ENCODE measurements at places on chromosomes 2 and 18.

GRCh38 chr2:95208106-95208505 lies 785 bp downstream of the ZNF892 start:
- no peak for DNase-seq

GRCh38 chr18:70390371-70391090 lies 101.7 kb downstream of the SOCS6 start:
- DNase-seq = no peak

- DNase-seq = peak; percentile 75
Measured at GRCh38 chr18:2846636-2847316, at the start of gene EMILIN2. Gene EMILIN2 (plus strand): TSS chr18:2847006. CDS start chr18:2847189, 183 bp downstream.

- DNase-seq = peak; percentile 72
Measured at GRCh38 chr2:9473985-9474360, 378 bp upstream of the IAH1 start.

DNA sequence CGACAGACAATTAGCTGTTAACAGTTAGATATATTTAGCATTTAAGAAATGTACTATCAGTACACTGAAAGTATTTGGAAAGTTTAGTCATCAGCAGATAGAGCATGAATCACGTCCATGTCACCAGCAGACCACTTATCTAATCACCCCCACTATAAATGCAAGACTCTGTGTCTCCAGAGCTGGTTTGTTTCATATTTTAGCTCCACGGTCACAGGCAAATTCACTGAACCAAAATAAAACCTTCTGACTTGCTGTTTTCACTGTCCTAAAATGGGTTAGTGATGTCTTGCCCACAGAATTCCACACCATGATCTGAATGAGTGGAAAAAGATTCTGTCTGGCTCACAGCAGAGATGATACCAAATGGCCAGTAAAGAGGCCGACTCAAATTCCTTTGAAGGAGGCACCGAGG lies 64.9 kb downstream of the CDH2 start:
- DNase-seq = peak; percentile 80

DNA sequence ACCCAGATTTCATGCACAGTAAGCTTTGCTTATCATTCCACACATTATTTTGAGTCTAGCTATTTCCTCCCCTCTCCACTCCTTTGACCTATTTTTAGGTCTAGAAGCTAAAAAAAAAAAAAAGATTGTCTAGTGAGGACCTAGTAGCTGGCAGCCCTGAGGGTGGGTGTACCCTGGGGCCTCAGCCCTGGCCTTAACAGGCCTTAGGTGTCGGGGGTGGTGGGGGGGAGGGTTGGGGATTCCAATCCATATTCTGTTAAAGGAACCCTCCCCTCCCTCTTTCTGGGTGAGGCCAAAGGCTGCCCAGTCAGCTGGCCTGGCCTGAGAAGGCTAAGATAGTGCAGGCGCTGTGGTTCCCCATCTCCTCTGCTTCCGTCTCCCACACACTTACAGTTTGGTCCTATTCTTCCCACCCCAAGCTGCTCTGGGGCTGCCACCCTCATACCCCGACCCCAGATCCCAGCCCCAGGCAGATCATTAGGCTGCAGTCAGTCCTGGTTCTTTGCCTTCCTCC lies 65.5 kb upstream of the HK2 start:
- peak; percentile 16 for DNase-seq

DNA sequence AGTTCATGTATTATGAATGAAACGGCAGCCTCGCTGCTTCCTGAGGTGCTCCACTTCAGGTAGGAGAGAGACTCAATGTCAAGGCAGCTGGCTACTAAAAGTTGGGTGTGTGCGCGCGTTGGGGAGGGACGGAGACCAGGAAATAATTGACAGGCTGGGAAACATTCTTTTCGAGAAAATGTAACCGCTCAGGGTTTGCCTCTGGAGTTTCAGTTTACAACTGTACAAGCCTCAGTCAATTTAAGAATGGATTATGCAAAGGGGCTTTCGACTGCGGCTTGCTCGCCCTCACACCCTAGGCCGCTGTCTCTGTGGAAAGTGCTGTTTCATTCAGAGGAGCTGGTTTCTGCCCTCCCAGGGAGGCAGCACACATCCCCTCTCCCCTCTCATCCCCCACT lies 4.4 kb upstream of the SPRED2 start:
- DNase-seq = no peak

DNA sequence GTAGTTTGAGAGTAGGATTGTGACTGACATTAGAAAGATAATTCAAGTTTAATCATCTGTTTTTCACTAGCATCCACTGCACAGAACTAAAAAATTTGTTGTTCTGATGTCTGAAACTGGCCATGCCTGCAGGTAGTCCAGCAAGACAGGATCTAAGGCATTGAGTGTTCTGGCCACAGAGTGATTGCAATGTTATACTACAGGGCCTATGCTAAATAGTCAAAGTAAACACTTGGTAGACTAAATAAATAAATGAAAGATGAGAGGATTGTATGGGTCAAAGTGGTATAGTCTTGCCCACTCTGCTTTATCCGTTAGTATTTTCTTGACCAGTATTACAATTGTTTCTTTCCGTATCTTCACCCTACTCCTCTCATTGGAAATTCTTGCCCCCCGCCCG lies 27.6 kb upstream of the FANCL start:
- DNase-seq = no peak

DNA sequence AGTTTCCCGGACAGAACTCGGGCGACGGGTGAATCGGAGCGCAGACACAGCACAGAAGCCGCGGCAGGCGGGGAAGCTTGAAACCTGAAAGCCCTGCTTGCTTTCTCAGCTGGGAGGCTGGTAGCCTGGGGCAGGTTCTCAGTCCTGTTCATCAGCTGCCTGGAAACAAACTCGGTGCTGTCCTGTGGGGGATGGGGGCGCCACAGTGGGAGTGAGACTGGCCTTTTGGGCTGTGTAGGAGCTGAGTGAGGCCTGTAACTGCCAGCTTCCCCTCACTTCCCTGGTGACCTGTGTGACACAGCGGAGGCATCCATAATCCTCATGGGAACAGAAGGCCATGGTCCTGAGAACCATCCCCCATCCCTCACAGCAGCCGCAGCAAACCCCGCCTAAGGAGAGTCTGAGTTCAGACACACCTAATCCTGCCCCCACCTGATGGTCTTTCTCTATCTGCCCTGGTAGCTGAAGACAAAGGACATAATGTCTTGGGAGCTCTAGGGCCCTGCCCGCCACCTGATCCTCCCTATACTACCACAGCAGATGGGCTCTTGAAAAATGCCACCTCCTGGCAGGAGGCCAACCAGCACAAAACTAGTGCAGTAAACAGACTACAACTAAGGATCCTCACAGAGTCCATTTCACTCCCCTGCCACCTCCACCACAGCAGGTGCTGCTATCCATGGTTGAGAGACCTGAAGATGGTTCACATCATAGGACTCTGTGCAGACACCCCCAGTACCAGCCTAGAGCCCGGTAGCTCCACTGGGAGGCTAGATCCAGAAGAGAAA lies 52.7 kb upstream of the LDLRAD4 start:
- DNase-seq = no peak

DNA sequence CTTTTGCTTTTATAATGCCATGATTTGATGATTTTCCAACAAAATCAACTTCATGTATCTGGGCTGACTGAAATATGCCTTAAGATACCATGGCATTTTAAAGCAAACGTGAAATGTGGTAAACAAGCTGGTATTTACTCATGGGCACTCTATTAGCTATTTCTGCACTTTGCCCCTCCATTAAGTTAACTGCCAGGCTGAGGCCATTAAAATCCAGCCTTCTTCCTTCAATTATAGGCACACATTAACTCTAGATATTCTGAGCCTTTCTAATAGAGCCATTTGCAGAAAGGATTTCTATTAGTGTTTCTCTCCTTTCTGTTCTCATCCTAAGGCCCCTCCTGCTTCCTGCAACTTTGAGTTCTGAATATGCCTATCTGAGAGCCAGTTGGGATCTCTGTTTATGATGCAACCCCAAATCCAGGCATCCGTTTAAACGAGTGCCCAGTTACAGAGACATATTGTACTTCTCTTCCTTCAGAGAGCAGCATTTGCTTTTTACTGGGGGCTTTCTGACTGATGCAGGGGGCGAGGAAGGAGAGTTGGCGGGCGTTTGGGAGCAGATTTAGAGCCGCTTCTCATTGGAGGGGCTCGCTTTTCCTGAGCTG lies 1.6 kb upstream of the KCNJ3 start:
- no peak for DNase-seq

DNA sequence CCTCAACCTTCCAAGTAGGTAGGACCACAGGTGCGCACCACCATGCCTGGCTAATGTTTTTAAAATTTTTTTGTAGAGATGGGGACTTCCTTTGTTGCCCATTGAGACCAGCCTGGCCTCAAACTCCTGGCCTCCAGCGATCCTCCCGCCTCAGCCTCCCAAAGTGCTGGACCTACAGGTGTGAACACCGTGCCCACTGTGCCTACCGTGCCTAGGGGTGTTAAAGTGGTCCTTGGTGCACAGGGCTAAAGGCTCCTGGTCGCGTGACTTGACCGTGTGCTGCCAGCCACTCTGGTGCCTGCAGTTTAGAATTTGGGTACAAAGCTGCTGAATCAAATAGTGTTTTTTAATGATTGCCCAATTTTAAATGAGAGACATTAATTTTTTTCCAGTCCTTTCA lies 51.0 kb upstream of the KCNG2 start:
- DNase-seq = no peak

- DNase-seq = no peak
Measured at GRCh38 chr2:112095681-112096080, 40.6 kb downstream of the TMEM87B start.

DNA sequence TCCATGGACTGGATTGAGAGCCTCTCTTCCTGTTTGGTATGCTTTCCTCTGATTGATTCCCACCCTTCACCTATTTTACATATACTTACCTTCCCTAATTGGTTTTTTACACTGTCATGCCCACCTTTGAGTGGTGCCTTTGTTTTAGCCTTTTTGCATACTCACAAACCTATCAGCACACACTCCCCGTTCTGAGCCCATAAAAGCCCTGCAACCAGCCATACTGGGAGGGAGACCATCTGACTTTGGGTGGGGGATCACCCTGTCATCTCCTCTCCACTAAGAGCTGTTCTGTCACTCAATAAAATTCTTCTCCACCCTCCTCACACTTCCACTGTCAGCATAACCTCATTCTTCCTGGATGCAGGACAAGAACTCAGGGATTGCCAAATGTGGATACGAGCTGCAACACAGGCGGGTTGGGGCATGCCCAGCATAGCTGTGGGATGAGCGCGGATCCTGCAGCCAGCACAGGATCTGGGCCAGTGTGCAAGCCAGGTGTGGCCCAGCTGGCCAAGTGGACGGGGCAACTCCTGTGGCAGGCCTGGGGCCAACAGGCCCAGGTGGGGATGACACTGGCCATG lies 9.4 kb upstream of the MOB1A start:
- DNase-seq = no peak

GRCh38 chr2:207813221-207813916 lies 43.7 kb upstream of the FZD5 start:
- DNase-seq = no peak

GRCh38 chr2:62857139-62857931 lies 151.8 kb downstream of the EHBP1 start:
- no peak for DNase-seq

DNA sequence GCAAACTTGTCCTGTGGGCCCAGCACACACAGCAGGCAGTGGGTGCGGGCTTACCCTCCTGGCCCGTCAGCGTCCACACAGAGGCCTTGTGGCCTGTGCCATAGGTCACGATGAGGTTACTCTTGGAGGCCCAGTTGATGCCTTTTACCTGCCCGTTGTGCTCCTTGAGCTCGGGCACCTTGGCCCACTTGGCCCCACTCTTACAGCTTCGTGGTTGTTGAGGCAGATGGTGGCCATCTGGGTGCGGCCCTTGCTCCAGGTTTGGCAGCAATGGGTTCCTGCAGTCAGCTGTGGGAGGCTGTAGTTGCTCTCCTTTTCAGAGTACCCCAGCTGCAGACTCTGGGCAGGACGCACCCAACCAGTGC lies 45.5 kb upstream of the PTH2R start:
- no peak for DNase-seq

DNA sequence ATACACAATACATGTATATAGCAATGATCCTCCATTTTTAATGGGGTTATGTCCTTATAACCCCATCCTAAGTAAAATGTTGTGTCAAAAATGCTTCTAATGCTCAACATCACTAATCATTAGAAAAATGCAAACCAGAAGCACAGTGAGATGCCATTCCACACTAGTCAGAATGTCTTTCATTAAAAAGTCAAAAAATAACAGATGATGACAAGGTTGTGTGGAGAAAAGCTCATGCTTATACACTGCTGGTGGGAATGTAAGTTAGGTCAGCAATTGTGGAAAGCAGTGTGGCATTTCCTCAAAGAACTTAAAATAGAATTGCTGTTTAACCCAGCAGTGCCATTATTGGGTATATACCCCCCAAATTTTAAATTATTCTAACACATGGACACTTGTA lies 654.9 kb upstream of the CNTNAP5 start:
- no peak for DNase-seq

- no peak for DNase-seq
Measured at GRCh38 chr2:42984081-42984480, 191.7 kb upstream of the HAAO start.

GRCh38 chr2:111972955-111973565 lies 74.7 kb downstream of the MERTK start:
- no peak for DNase-seq

GRCh38 chr2:120465012-120465700 lies 119.2 kb downstream of the INHBB start:
- DNase-seq = no peak

DNA sequence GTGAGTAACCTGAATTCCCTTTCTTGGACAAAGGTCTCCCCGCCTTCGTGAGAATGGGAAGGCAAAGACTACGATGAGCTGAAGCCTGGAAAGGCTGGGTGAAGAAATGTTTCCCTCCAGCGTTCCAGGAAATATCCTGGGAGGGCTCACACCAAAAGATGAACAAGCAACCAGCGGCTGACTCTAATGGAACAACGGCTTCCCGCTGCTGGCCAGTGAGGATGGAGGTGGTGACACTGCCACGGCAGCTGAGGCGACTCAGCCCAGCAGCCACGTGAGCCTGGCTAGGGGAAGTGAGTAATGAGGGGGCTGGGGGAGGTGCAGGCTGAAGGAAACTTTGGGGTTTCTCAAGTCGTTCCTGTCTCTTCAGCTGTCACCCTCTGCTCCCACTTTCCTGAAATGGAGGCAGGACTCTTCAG lies 105.0 kb upstream of the SMAD7 start:
- DNase-seq = no peak

- no peak for DNase-seq
Measured at GRCh38 chr18:71485611-71486010, 1058.5 kb downstream of the CBLN2 start.

DNA sequence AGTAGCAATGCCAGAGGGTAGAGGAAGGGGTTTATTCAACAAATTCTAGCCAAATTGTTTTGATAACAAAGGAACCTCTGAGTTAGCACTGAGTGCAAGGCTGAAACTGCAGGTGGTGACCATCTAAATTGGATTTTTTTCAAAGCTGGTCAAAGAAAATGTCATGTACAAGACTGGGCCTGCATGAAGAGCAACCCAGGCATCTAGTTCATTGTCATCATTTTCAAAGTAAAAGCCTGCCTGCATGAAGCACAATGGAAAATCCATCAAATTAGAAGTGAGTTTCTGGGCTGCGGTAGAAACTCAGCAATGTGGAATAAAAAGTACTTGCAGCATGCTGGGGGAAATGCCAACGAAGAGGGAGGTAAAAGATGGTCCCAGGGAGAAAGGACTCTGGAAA lies 80.8 kb upstream of the PPP1CB start:
- DNase-seq = no peak

Data from muscle of back (tissue), 13 donors.